Naive B cell (primary cell): ENCODE measurements at places on chromosomes 7 and 10.

DNA sequence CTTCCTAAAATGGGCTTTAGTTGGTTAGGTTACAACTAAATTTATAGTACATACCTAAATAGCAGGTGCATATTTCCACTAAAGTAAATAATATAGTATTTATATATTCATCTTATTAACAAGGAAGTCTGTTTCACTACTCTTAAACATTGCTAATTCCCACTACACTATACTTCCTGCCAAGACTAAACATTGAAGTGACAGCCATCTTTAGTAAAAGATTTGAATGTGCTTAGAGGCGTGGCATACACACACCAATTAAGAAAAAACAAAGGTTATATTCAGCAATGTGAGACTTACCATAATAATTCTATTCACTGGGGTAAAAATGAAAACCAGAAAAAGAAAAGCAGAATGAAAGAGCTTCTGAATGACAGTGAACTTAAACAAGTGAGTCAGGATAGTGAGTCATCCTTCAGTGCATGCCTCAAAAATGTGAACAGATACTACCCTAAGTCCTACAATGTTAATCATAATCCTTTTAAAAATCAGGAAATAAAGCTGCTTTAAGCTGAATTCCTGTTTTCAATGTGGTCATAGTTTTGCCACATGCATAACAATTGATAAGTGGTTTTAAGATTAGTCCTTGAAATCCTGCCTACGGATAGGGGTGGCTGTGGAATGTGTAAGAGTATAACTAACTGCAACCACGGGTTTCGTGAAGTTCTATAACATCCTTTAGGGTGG lies 59.4 kb downstream of the USP6NL start:
- DNase-seq, result no peak

- DNase-seq, result no peak
These were observed 80.9 kb downstream of the DOCK4 start for GRCh38 chr7:112125250-112125649.

DNA sequence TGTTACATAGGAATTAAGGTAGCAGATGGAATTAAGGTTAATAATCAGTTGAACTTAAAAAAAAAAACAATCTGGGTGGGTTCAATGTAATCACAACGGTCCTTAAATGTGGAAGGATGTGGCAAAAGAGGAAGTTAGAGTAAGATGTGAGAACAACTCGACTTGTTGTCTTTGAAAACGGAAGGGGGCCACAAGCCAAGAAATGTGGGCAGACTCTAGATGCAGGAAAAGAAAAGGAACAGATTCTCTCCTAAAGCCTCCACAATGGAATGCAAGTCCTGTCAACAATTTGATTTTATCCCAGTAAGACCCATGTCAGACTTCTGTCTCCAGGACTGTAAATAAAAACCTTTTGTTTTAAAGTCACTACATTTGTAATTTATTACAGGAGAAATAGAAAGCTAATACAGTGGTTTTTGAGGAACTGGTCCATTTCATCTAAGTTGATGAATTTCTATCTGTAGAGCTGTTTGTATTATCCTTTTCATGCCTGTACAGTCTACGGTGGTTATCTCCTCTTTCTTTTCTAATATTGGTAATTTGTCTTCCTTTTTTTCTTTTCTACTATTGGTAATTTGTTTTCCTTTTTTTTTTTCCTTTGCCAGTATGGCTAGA lies 8.6 kb downstream of the MCMBP start:
- DNase-seq, result no peak

- DNase-seq, result no peak
These were observed 1.1 kb upstream of the STEAP2 start for GRCh38 chr7:90210475-90210874.

GRCh38 chr10:84176836-84177474 lies 3.4 kb downstream of the GPR15LG start:
- DNase-seq, result no peak

DNA sequence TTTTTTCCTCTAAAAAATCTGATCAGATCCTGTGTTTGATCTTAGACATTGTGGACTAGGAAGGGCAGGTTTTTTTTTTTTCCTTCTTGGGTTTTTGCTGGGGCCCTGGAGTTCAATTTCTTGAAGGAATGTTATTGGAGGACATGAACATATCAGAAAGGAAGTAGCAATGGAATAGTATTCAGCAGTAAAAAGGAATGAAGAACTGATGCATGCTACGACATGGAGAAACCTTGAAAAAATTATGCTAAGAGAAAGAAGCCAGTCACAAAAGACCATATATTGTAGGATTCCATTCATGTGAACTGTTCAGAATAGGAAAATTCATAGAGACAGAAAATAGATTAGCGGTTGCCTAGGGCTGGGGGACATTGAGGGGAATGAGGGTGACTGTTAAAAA lies 34.0 kb downstream of the FGF8 start:
- no peak for DNase-seq

DNA sequence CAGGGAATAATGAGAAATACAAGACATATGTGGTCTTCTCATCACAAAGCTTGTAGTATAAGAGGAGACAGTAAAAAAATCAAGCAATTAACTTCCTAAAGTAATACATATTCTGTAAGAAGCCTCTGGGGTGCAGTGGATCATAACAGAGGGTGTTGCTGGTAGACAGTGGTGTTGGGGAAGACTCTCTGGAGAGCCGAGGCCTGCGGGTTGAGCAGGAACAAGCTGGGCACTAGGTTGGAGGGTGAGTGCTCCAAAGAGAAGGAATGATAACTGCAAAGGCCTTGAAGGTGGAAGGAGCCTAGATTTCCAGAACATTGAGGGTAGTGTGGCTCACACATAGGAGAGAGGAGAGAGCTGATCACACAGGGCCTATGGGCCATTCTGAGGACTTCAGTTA lies 1.5 kb downstream of the GIMAP4 start:
- DNase-seq, result no peak

- DNase-seq, result no peak
These were observed 76.5 kb downstream of the BMPER start for GRCh38 chr7:33981671-33982424.

- DNase-seq, result no peak
These were observed 52.8 kb upstream of the EEPD1 start for GRCh38 chr7:36100226-36100625.

GRCh38 chr7:44155191-44156185 lies 14.4 kb upstream of the MYL7 start:
- no peak for DNase-seq

DNA sequence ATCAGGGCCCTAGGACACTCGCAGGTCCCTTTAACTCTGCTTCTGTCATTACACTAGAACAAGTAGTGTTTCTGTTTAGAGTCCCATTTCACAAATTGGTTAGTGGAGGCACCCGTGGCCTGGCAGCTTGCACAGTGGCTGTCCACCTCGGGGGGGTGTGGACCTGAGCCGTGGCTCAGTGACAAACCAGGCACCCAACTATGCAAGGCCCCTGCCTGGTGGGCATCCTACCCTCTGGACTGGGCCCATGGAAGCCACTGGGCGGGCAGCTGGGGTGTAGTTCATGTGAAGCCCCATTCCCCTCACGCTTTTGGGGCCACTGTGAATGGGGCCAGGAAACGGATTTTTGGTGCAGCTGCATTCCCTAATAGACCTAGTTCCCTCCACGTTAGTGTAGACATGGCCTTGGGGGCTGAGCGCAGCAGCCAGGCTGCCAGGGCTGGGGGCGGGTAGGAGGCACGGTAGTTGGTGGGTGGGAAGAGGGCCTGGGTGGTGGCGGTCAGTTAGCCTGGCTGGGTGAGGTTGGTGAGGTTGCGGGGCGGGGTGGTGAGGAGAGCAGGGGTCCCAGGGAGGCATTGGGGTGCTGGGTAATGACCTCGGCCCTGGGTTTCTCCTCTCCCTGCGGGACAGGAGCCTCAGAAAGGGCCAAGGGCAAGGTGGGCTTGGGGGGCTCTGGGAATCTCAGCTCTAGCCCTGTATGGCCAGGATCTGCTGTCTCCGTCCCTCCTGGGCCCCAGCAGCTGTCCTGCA lies 18.7 kb downstream of the ZNF316 start:
- DNase-seq, result no peak

- no peak for DNase-seq
These were observed 514 bp upstream of the GAD2 start for GRCh38 chr10:26215935-26216584.

- no peak for DNase-seq
These were observed 33.1 kb downstream of the PPIF start for GRCh38 chr10:79380125-79380945.

- DNase-seq, result no peak
These were observed 49.0 kb downstream of the TMEM270 start for GRCh38 chr7:73909996-73910395.

DNA sequence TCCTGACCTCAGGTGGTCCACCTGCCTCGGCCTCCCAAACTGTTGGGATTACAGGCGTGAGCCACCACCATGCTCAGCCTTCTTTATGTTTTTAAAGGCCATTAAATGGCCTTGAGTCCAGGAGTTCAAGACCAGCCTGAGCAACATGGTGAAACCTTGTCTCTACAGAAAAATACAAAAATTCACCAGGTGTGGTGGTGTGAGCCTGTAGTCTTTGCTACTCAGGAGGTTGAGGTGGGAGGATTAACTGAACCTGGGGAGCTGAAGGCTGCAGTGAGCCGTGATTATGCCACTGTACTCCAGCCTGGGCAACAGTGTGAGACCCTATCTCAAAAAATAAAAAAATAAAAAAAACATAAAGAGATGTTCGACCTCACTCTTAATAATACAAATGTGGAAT lies 11.0 kb downstream of the SMO start:
- DNase-seq, result no peak

GRCh38 chr10:30284865-30285594 lies 64.0 kb downstream of the MTPAP start:
- DNase-seq, result peak; percentile 35

GRCh38 chr7:101550641-101551541 lies 78.2 kb downstream of the MYL10 start:
- no peak for DNase-seq

- DNase-seq, result peak; percentile 42
These were observed 28.1 kb downstream of the EPHB4 start for GRCh38 chr7:100799037-100799896.

DNA sequence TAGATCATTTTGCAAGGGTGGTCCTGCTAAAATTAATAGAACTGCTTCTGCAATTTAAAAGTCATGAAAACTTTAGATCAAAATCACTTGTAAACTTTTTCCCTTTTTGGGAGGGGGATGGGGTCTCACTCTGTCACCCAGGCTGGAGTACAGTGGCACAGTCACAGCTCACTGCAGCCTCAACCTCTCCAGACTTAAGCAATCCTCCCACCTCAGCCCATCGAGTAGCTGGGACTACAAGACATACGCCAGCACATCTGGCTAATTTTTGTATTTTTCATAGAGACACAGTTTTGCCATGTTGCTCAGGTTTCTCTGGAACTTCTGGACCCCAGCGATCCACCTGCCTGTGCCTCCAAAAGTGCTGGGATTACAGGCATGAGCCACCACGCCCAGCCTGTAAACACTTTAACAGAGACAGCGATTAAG lies 79.7 kb downstream of the LRRC17 start:
- no peak for DNase-seq

GRCh38 chr10:14225379-14225778 lies 105.3 kb downstream of the FRMD4A start:
- DNase-seq, result no peak

DNA sequence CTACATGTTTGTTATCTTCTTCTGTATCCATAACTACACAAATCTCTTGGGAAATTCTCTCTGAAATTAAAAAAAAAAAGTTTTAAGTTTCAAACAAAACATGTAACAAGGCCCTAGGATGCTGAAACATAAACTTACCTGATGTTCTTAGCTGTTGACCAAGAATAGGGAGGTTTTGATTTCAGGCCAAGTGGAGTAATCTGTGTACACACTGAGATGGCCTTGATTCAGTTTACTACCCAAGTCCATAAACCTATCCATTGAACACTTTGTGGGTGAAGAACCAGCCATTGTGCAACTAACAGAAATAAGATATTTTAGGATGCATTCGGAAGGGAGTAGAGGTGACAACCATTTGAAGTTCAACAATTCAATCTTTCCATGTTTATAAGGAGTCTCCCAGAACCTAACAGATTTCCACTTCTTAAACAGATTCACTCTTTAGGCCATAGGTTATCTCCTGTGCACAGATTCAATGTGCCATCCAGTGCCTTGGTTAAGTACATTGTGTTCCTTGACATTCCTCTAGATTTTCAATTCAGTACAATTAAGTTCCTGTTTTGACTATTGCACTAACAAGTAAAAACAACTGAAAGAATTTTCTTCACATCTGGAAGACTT lies 143.1 kb downstream of the CRPPA start:
- DNase-seq, result no peak

GRCh38 chr10:29658984-29659965 lies 24.5 kb upstream of the SVIL start:
- no peak for DNase-seq

DNA sequence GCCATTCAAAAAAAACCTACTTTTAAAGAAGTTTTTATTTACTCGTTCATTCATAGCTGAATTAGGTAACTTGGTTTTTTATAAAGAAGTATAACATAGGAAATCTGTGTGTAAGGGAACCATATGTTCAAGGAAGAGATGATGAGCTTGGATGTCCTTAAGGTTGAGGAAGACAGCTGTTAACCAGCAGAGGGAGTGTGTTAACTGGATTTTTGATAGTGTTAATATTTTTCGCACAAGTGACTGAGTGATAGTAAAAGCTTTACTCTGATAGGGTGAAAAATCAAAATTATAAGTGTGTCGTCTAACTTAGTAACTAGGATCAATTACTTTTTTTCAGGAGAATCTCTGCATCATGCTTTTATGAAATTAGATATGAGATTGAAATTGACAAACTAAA lies 134.7 kb downstream of the ARL5B start:
- no peak for DNase-seq

DNA sequence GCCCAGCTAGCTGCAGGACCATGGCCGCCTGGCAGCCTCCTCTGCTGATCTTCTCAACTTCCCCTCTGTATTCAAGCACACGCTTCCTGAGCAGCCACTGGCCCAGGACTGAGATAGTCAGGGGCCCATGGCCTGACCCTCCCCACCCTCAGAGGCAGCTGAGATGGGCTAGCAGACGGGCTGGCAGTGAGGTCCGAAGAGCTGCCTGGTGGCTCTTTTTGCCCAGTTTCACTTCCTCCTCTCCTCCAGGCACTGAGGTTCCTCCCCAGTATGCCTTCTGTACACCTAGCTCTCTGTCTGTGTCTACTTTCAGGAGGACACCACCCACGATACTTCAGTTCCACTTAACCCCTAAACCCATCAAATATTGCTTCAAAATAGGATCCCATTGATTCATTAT lies 395.6 kb downstream of the TNS3 start:
- peak; percentile 63 for DNase-seq

DNA sequence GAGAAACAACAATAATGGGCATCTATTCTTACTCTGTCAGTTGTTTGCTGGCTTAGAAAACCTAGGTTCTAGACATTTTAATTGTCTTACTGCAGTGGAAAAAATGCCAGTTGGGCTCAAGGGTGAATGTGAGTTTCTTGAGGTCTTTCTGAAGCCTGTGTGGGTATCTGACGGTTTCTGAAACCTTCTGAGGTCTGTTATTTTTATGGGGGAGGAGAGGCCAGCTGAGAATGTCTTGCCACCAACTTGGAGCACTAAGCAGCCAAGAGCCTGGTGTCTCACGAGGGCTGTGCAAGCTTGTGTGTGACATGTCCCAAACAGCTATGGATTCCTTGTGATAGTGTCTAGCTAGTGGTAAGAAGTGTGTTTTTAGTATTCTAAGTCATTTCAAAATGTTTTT lies 24.2 kb upstream of the DDC start:
- no peak for DNase-seq

- no peak for DNase-seq
These were observed 170.1 kb downstream of the ST7 start for GRCh38 chr7:117123311-117123926.

GRCh38 chr10:75137533-75138438 lies 26.3 kb downstream of the SAMD8 start:
- no peak for DNase-seq

GRCh38 chr7:100965723-100966541 lies 3.4 kb upstream of the MUC12 start:
- DNase-seq, result peak; percentile 32
